NCI-H1048 (cell line): ENCODE measurements at places on chromosomes 7 and 10.
A peak's percentile ranks its signal among the peaks of the same experiment; 100 is the strongest.

GRCh38 chr10:77244746-77245145 is 392.9 kb downstream of the KCNMA1 start:
- DNase-seq: no peak

GRCh38 chr10:58026036-58026435 is 241.7 kb downstream of the IPMK start:
- no peak for DNase-seq

GRCh38 chr7:134071355-134072331 is 55.5 kb upstream of the LRGUK start:
- DNase-seq: no peak

DNA sequence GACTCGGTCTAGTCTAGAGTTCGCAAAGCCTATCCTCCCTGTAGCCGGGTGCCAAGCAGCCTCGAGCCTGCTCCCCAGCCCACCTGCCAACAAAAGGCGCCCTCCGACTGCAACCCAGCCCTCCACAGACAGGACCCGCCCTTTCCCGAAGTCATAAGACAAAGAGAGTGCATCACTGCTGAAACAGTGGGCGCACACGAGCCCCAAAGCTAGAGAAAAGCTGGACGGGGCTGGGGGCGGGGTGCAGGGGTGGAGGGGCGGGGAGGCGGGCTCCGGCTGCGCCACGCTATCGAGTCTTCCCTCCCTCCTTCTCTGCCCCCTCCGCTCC is 622 bp upstream of the COL1A2 start:
- DNase-seq: no peak

GRCh38 chr10:12469345-12469744 is 120.0 kb downstream of the CAMK1D start:
- DNase-seq: no peak

DNA sequence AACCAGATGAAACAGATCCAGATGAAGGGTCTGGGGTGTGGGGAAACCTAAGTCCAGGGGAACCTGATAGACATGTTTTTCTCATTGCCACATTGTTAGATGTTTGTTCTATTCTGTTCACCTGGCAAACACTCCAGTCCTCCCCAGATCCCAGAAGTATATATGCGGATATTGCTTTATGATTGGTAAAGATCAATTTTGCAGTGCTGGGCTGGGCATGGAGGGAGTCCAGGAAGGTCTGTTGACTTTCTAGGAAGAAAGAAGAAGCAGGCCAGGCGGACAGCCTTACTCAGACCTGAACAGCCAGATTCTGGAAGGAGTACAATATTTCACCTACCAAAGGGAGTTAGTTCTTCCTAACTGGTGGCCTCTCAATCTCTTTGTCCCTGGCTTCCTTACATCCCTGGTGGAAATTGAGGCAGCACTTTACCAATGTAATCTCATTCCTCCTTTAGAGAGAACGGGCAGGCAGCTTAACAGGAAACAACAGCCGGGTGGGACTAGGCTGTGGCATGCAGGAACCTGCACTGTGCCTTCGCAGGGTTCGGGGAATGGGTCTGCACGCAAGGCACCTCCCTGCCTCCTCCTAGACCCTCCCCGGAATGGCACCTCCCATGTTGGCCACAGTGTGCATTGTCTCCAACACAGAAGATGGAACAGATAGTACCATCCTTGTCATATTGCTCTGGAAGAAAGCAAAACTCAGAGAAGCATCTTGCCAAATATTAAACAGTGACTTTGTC is 930 bp downstream of the GIMAP6 start:
- no peak for DNase-seq

GRCh38 chr10:7484456-7485243 is 73.8 kb upstream of the SFMBT2 start:
- no peak for DNase-seq

DNA sequence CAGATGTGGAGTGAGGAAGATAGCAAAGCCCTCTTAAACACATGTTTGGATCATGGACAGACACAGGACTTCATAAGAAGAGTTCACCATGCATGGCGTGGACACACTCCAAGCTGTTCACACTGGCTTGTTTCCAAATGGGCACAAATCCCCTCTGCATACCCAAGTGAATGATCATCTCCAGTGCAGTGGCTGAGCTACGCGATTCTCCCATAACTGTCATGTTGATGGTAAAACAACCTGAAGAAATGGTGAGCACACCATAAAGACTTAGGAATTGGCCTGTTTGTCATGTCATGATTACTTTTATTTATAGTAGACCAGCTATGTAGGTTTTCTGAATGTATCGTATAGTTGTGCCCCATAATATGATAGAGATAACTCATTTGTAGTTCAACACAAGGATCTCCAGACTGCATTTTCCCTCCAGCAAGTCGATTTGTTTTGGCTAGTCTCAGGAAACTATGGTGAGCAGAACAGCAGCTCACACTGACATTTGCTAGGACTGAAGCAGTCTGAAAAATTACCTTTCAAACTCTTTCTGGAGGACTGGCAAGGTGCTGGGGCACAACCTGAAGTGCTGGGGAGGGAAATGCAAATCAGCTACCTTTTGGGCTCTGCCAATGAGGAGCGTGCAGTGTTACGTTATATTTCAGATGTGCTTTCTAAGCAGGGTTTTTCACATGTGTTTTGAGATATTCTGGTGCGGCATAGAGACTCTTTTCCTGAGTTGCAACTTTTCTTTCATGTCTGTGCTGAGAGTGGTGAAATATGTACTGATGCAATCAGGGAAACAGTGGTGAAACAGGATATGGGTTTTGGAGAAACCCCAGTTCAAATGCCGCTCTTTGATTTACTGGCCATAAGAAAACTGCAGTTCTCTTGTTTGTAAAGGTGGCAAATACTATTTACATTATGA is 629.6 kb upstream of the DPP6 start:
- no peak for DNase-seq

DNA sequence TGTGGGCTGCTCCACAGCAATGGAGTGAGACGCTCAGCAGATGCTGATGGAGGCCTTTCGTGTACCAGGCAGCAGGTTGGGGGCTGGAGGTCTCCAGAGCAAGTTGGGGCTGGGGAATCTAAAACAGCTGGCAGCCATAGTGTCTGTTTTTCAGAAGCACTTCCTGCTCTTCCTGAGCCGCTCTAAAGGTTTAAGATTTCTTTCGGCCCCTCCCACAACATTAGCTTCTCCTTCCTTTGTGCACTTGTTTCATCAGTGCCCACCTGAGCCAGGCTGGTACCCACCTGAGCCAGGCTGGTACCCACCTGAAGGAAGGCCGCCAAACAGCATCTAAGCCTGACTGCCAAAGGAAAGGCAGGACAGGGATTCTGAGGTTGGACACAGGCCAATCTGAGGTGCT is 18.4 kb upstream of the WAPL start:
- no peak for DNase-seq

DNA sequence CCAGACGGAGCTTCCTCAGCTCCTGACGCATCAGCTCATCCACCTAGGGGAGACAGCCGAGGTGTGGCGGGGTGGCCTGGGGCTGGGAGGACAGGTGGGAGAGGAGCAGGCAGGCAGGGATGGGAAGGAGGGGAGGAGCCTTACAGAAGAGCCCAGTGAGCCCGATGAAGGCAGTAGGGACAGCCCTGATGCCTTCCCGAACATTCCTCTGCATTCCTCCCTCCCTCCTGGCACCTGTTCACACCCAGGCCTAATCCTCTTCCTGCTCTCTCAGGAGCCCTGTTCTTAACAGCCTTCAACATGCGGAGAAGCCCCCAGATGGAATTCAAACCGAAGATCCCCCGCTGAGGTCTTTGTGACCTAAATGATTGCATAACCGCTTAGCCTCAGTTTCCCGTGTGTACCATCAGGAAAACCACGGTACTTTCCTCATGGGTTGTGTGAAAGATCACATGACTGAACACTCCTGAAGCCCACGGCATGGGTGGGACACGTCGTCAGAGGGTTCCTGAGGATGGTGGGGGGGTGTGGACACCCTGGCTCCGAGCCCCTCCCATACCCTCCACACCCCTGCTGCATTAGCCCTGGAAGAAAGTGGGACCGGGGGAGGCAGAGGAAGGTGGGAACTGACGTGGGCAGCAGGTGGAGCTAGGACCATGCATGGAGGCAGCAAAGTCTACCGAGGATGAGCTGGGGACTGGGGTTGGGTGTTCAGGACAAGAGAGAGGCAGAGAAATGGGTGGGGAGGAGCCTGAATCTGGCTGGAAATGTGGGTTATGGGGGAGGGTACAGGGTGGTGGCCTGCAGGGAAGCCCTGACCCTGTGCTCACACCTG is 8.8 kb upstream of the ASB10 start:
- no peak for DNase-seq

DNA sequence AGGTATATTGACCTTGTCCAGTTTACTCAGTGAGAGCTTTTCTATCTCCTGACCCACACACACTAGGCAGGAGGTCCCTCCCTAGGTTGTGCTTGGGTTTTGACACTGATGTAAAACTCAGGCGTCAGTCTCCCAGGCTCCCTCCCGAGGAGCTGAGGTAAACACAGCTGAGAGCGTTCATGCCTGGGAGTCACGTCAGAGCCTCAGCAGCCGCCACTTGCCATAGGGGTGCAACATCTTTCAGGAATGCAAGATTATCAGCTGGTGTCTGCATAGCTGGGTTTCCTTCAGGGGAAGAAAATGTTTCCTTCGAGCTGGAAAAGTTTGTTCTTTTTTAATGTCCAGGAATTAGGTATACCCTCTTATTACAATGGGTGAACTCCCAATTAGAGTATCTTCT is 70.6 kb downstream of the FGFR2 start:
- DNase-seq: no peak

DNA sequence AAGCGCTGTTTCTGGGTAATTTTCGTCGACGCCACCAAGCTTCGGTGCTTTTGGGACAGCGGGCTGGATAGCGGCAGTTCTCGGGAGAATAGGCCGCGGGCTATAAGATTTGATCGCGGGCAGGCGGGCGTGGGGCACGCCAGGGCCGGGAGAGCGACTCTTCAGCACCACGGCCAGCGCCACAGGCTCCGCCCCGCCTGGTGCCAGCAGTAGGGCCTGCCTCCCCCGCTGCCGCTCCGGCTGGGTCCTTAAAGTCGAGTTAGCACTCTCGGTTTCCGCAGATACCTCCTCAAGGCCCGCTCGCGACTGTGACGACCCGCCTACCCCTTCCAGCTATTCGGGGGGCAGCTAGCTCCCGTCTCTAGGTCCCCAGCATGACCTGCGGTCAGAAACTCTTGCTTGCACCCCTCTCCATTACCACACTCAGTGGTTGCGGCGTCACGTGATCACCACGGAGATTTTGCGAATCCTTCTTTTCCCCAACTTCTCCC is 9.4 kb downstream of the NXPH1 start:
- peak; percentile 51 for DNase-seq

- no peak for DNase-seq
These were observed 81.4 kb downstream of the GOLGA7B start for GRCh38 chr10:97931041-97931440.

GRCh38 chr7:116955801-116956476 is 2.6 kb downstream of the ST7 start:
- no peak for DNase-seq

- DNase-seq: no peak
These were observed 57.8 kb downstream of the CYP51A1 start for GRCh38 chr7:92076509-92076908.

DNA sequence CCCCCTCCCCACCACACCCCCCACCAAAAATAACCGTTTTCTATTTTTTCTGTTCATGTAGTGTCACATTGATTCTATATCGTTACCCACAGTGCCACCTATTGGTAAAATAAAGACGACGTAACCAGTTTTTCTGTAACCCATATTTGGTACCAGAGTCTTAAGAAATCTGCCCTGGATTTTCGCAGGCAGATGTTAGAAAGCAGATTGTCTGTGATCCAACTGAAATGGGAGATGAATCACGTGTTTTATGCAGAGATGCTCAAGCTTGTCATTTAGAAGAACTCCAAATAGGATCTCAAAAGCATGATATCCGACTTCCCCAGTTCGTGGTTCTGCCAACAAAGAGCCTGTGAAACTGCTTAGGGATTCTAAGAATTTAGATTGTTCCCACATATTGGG is 261.1 kb upstream of the CSTF2T start:
- no peak for DNase-seq

GRCh38 chr10:97171001-97171400 is 14.8 kb downstream of the SLIT1 start:
- DNase-seq: no peak

DNA sequence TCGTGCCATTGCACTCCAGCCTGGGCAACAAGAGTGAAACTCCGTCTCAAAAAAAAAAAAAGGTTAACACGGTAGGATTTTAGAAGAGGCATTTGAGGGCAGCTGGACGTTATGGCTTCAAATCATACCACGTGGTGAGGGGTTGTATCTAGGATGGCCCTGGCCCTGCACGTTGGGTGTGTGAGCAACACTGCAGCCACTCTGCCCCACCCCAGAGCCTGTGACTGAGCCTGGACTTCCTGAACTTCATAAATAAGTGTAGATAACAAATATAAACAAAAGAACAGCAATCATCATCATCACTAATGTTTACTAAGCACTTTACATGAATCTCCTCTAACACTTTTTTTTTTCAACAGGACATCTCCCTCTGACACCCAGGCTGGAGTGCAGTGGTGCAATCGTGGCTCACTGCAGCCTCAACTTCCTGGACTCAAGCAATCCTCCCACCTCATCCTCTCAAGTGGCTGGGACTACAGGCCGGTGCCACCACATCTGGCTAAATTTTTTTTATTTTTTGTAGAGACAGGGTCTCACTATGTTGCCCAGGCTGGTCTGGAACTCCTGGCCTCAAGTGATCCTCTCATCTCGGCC is 169.5 kb upstream of the FRMD4A start:
- no peak for DNase-seq

- DNase-seq: no peak
These were observed 47.4 kb downstream of the CH25H start for GRCh38 chr10:89159761-89160160.

GRCh38 chr7:94367949-94368348 is 26.7 kb upstream of the COL1A2 start:
- no peak for DNase-seq

GRCh38 chr7:65239707-65240352 is 133.8 kb upstream of the ZNF92 start:
- no peak for DNase-seq

DNA sequence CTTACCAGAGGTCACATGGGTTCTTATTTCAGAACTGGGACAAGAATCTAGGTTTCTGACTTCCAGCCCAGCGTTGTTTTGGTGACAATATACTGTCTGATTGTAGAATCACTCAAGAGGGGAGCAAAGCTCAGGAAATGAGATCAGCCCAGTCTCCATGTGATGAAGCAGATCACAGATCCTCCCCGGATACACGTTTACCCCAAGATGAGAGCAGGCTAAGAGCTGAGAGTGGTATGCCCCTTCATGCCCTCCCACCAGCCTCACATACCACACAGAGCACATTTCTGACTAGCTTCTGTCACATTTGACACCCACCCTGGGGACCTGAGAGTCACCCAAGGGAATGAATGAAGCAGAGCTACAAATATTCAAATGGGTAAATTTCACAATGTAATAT is 27.1 kb upstream of the PRKCQ start:
- no peak for DNase-seq

- no peak for DNase-seq
These were observed 1205.2 kb upstream of the AUTS2 start for GRCh38 chr7:68393051-68393450.
